ENCODE measurements at places on chromosomes 4 and X.

GRCh38 chr4:25182937-25183336 is 22.7 kb upstream of the SEPSECS start:
- DNase-seq: no peak

- no peak for DNase-seq
These were observed 146.1 kb downstream of the NEXMIF start for GRCh38 chrX:74779175-74779574.

GRCh38 chrX:148664995-148665394 is 164.6 kb downstream of the AFF2 start:
- DNase-seq: no peak

DNA sequence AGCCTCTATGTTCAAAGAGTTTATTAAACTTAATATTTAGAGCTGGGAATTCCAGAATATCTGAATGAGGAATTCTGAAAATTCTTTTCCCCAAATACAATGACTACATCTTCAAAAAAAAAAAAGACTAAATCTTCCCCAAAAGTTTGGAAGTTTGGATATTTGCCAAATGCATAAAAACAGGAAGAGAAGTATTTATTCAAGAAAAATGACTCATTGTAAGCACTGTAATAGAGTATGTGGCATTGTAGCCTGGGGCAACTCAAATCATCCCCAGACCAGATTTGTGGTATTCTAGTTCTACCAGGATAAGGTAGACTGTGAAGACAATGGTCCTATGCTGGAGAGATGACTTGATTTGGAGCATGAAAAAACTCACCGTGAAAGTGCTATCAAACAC is 78.5 kb upstream of the PDHA2 start:
- DNase-seq: no peak

- no peak for DNase-seq
These were observed 3.2 kb upstream of the ASMTL start for GRCh38 chrX:1455948-1456280.

DNA sequence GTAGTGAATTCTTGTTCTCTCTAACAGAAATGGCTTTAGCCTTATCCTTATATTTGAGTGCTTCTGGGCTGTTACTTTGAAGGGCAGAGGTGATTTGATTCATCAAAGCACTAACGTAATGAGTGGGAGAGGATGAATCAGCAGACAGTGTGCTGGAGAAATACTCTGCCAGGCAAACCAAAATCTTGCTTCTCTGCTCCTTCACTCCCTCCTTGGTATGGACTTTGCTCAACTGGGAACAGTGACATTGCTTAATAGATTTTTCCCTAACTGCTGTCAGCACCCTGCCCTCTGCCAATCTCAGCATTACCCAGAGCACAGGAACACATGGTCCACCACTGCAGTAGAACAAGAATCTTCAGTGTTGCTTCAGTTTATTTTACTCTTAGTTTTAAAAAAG is 56.0 kb downstream of the PDLIM5 start:
- DNase-seq: no peak

DNA sequence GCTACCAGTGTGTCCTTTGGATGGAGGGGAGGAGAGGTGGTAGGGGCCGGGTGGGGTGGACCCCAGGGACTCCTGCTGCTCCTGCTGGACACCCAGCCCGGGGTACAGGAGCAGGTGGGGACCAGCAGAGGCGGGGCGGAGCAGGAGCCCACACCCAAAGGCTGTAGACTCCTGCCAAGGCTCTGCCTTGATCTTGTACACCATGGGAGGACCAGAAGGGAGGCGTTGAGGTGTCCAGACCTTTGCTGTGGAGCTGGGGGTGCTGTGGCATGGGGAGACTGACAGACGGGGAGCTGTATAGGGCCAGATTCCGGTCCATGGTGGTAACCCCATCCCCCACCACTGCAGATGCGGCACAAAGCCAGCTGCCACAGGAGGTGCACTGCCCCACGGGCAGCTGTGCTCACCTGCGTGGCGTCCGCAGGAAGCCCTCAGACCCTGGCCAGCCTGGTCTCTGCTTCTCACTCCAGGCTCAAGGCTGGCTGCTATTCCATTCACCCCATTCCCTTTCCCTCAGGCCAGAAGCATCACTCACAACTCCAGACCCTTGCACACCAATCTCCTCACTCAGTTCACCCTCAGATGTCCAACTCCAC is 5.0 kb upstream of the SLC26A1 start:
- no peak for DNase-seq

GRCh38 chrX:14738643-14739042 is 134.2 kb downstream of the FANCB start:
- DNase-seq: no peak

DNA sequence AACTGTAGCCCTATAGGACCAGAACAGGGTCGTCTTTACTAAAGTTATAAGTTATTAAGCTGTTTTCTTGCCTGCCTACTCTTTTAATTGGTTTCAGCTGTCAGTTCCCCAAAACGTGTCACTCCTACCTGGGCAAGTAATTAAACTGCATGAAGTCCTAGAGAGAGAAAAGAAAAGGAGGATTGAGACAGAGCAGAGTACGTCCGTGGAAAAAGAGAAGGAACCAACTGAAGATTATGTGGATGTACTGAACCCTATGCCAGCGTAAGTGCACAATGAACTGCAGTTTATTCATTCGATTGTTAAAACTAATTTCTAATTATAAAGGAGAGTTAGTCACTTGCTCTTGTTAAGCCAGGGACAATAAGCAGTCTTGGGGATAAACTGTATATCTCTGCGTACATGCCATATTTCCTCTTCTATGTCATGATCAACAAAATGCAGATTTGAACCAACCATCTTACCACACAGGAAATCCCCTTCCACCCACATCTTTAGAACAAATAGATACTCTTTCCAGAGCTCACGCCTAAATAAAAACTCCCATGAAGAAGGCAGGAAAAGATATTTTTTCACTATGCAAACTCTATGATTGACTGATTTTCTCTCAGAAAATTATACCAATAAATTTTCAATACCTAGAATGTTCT is 22.8 kb downstream of the STAP1 start:
- no peak for DNase-seq

DNA sequence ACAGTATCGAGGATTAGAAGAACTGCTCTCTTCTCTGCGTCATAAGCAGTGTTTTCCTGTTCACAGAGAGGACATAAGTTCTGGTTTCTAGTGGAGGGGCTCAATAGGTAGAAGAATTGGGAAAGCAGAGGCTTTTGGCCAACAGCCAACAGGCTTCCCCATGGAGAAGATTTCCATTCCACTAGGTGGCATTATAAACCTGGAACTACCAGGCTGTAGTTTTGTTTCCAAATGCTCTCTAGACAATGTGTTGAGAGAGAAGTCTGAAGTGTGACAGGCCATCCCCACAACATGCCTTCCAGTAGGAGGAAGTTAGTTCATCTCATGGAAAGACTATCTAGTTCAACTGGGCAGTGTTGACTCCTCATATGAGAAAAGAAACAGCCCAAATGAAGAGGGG is 63.8 kb upstream of the ANXA10 start:
- DNase-seq: no peak

GRCh38 chr4:43471950-43472349 is 579.4 kb downstream of the GRXCR1 start:
- no peak for DNase-seq

GRCh38 chr4:134201216-134202161 is at the start of gene PABPC4L:
PABPC4L (minus strand) TSS chr4:134201789; CDS start chr4:134201019, 770 bp downstream.
- DNase-seq: no peak

DNA sequence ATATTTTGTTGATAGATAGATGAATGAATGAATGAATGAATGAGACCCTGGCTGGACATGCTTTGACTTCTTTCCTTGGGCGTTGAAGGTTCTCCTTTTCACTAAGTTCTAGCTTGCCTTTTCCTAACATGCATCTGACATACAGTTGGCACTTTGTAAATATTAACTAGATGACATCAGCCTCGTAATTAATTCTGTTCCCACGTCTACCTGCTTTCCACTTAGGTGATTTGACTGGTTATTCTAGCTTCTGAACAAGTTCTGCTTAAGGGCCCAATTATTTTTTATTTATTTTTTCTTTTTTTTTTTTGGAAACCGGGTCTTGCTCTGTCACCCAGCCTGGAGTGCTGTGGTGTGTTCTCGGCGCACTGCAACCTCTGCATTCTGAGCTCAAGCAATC is 13.9 kb upstream of the RASL11B start:
- DNase-seq: no peak

DNA sequence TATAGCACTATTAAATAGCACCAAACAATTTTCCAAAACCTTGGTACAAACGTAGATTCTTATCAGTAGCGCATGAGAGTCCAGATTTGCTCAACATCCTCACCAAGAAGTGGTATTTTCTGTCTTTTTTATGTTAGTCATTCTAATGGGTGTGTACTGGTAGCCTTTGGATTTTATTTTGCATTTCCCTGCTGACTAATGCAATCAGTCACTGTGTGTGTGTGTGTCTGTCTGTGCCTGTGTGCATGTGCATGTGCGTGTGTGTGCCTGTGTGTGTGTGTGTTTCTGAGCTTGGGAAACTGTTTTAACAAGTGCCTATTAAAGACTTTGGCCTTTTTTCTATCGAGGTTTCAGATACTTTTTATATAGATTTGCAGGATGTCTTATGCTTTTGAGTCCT is 82.2 kb upstream of the MAGEA10 start:
- DNase-seq: no peak

DNA sequence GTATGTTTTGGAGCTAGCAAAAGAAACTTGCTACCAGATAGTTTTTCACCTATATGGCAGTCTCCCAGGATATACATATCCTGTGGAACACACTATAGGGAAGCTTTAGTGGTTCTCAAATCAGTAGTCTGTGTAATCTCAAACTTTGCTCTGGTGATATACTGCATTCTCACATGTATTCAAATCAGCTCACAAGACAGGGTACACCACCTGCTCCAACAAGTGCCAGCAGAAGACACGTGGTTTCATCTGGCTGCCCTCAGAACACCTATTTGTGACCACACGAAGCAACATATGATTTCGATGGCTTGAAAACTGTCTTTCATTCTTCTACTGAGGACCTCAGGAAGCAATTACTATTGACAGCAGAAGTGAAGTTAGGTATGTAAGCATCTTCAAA is 37.7 kb downstream of the BCLAF3 start:
- DNase-seq: no peak

DNA sequence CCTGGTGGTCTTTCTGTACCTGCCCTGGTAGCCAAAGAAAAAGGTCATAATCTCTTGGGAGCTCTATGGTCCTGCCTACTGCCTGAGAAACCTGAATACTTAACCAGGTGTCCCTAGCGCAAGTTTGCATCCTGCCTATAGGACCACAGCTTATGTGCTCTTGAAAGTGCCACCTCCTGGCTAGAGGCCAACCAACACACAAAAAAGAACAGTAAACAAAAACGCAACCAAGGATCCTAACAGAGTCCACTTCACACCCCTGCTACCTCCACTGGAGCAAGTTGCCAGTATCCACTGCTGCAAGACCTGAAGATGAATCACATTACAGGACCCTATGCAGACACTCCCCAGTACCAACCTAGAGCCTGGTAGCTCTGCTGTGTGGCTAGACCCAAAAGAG is 103.2 kb upstream of the PABPC5 start:
- no peak for DNase-seq

DNA sequence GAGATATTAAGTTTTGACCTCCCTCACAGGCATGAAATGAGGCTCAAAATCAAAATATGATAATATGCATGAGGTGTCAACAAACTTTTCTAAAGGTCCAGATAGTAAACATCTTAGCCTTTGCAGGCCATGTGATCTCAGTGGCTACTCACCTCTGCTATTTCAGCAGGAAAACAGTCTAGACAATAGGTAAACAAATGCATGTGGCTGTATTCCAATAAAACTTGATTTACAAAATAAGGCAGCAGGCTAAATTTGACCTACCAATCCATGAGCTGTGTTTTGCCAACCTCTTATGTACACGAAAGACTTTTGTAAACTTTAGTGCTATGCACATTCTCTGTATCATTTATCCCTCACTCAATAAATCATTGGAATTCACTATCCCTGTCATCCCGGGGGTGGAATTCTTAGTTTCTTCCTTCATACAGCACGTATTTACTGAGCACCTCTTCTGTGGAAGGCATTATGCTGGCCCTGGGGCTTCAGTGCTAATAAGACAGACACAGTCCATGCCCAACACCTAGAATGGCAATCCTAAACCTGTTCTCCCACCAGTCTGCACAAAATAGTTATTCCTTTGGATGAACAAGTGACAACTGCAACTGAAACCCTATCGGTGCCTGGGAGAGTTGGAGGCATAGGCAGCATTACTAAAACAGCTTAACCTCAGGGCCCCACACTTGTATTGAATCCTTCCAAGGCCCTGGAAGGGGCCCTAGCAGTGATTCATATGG is 19.9 kb downstream of the MAGEB17 start:
- DNase-seq: no peak

DNA sequence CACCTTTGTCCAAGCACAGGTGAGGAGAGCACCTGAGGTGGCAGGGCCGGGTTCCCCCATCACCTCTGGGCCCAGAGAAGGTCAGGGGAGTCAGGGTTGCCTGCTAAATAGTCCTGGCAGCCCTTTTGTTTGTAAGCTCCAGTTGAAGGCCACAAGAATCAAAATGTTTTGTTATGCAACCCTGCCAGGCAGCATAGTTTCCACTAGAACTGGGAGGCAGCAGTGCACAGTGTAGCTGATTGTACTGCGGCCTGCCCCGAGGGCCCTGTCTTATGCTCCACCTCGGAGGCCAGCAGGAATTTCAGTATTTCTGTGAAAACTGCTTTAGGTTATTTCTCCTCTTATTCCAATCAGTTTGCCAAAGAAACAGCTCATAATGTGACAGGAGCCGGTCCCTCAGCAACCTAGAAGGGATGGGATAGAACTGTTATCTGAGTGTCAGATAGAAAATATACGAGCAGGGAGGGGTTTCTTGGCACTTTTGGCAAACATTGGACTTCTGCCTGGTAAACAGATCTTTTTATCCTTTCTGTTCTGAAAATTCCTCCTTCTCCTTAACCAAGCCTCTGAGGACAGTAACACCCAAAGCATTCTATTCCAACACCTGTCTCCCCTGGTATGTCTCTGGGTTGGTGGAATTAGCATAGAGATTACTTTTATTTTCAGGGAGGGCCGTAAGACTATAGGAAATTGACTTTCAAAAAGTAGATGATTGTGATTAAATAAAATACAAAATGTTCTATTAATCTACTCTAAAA is 93.6 kb downstream of the LNX1 start:
- DNase-seq: no peak

- no peak for DNase-seq
These were observed 30.6 kb downstream of the PCDH19 start for GRCh38 chrX:100379388-100379986.

- DNase-seq: no peak
These were observed 49.8 kb downstream of the MID1 start for GRCh38 chrX:10570601-10571000.

DNA sequence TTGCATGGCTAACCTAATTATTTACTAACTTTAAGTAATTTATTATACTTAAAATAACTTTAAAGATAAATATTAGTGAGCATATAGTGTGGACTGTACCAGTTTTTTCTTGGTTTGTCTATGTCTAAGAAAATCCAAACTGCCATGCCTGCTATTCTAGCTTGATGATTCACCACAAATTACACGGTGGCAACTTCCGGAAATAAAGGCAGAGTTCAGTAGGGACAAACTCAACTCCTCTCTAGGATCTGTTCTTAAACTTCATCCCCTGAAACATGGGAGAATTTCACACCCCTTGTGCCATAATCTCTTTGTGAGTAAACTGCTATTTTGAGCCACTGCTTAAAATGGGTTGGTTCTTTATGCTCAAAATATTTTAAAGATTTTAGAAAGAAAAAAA is 213.6 kb upstream of the NRK start:
- DNase-seq: no peak

Data from stimulated activated CD4-positive, alpha-beta T cell treated with anti-CD3 and anti-CD28 coated beads, Interleukin-15, amount 100 ng/mL, for 48 hours (primary cell).